ENCODE measurements at places on chromosomes 2 and 18.

DNA sequence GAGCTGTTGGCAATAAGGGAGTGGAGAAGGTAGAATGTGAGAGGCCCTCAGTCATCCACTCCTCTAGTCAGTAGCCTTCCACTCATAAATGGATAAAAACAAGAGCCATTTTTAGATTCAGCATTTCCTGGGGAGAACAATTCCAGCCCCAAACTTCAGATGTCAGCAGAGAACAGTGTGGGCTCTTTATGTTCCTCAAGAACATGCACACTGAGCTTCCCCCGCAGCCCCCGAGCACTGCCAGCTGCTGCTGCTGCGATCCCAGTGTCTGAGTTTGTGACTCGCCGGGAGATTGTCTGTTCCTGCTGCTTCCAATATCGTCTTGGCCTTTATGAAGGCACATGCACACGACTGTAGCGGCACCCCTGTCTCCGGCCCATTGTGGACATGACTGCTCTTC lies 143.7 kb upstream of the CTNNA2 start:
- DNase-seq: no peak
- no peaks in the 10 kb centered on the region for H3K36me3 ChIP-seq
- no peak overlapping the region for H3K27ac ChIP-seq
- no peaks in the 10 kb centered on the region for H3K4me1 ChIP-seq

DNA sequence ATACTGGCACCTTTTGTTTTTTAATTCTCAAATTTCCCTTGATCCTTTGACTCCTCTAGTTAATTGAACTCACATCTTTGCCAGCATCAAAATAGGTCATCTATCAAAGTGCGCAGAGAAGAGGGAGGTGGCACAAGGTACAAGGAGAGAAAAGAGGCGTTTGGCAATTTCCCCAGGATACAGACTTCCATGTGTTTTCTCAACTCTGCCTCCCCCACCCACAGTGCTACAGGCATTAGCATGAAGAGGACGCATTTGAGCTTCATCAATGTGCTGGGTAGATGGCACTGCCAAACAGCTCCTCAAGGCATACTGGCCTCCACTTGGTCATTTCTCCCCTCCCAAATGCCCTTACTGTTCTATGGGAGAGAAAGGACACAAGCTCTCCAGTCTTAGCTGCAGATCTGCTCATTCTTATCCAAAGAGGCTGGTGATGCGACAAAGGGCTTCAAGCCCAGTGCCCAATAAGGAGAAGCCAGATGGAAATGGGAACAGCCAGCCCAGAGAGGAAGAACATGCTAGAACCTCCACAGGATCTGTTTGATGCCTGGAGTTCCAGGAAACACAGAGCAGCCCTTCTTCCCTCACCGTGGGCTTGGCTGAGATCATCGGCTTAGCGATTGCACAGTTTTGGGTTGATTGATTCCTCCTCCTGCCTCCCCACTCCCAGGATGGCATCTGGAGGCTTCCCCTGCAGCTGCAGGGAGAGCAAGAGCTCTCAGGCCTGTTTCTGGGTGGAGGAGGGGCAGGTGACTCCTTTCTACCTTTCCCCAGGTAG lies 144.7 kb upstream of the SMAD2 start:
- H3K27ac ChIP-seq: peak overlapping the region; percentile 99
- no peak overlapping the region for H3K4me3 ChIP-seq
- DNase-seq: no peak
- no peaks in the 10 kb centered on the region for H3K36me3 ChIP-seq
- peaks cover 8% of the 10 kb centered on the region for H3K4me1 ChIP-seq

DNA sequence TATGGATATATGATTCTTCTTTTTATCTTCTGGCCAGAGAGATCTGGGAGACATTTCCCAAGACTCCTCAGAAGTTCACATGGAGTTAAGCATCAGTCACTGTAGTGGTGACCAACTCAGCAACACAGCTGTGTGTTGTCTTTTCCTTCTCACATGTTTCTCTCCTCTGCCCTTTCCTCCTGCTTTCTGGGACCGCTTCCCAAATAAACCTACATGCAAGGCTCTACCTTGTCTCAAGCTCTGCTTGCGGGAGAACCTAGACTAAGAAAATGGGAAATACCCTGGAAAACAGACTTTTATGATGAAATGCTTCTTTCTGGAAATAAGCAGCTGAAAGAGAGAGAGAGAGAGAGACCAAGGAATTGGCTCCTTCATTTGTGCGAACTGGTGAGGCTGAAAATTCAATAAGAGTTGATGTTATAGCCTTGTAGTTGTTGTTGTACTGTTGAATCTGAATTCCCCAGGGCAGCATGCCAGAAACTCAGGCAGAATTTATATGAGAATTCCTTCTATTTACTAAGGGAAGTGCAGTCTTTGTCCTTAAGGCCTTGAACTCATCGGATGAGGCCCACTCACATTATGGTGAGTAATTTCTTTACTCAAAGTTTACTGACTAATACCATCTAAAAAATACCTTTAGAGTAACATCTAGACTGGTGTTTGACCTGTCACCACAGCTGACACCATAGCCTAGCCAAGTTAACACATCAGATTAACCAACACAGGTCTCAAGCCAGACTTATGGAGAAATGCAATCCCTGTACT lies 22.7 kb upstream of the DSC1 start:
- no peaks in the 10 kb centered on the region for H3K27me3 ChIP-seq
- H3K4me3 ChIP-seq: no peak overlapping the region
- no peaks in the 10 kb centered on the region for H3K36me3 ChIP-seq
- H3K4me1 ChIP-seq: no peaks in the 10 kb centered on the region

- H3K27me3 ChIP-seq: no peaks in the 10 kb centered on the region
- no peaks in the 10 kb centered on the region for H3K36me3 ChIP-seq
- peak overlapping the region; percentile 42 for H3K4me3 ChIP-seq
- peaks cover 9% of the 10 kb centered on the region for H3K4me1 ChIP-seq
- DNase-seq: no peak
These were observed 4.5 kb upstream of the RMDN2 start for GRCh38 chr2:37920570-37920969.

- H3K36me3 ChIP-seq: no peaks in the 10 kb centered on the region
- no peak for DNase-seq
- H3K4me3 ChIP-seq: no peak overlapping the region
- H3K27ac ChIP-seq: no peak overlapping the region
- no peaks in the 10 kb centered on the region for H3K27me3 ChIP-seq
- no peaks in the 10 kb centered on the region for H3K4me1 ChIP-seq
These were observed 231.5 kb downstream of the SLC8A1 start for GRCh38 chr2:40220177-40220925.

GRCh38 chr2:12017499-12018157 lies 271.2 kb downstream of the LPIN1 start:
- H3K36me3 ChIP-seq: no peaks in the 10 kb centered on the region
- H3K4me3 ChIP-seq: no peak overlapping the region
- no peaks in the 10 kb centered on the region for H3K4me1 ChIP-seq
- DNase-seq: peak; percentile 27
- no peak overlapping the region for H3K27ac ChIP-seq

DNA sequence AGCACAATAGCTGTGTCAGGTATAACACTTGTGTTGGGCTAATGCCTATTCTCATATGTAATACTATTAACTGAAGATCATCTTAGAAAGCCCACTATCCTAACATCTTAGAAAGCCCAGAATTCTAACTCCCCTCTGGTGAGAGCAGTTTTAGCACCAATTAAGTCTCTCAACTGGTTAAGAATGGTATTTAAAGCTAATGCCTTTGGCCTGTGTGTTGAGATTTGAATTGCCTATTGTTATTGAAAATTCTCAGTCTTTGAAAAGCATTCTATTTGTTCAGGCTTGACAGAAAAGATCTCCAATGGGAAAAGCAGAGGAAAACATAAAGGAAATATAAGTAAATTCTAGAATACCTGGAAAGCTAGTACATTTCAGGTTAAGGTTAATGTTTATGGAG lies 352.5 kb downstream of the ARHGAP15 start:
- H3K27me3 ChIP-seq: no peaks in the 10 kb centered on the region
- no peaks in the 10 kb centered on the region for H3K36me3 ChIP-seq
- no peak for DNase-seq
- H3K4me3 ChIP-seq: no peak overlapping the region
- H3K4me1 ChIP-seq: no peaks in the 10 kb centered on the region

GRCh38 chr18:45671321-45671720 lies 52.7 kb upstream of the SLC14A1 start:
- no peak overlapping the region for H3K4me3 ChIP-seq
- H3K27ac ChIP-seq: no peak overlapping the region
- no peaks in the 10 kb centered on the region for H3K27me3 ChIP-seq
